ENCODE measurements at places on chromosomes 16 and 17.

DNA sequence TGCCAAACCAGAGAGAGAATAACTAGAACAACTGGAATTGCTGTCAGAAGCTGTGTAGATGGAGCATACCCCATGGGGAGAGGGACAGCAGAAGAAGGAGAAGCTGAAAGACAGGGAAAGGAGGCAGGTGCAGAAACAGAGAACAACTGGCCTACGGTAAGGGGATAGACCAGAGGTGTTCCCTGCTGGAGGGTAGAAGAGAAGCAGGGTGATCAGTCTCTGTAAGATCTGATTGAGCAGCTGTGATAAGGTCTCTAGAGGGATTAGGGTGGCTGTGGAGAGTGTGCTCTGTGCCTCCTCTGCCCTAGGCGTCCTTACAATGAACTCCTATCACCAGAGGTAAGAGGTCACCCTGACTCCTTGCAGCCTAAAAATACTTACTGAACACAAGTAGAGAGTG lies 30.4 kb upstream of the HS3ST3B1 start:
- no peak for DNase-seq

DNA sequence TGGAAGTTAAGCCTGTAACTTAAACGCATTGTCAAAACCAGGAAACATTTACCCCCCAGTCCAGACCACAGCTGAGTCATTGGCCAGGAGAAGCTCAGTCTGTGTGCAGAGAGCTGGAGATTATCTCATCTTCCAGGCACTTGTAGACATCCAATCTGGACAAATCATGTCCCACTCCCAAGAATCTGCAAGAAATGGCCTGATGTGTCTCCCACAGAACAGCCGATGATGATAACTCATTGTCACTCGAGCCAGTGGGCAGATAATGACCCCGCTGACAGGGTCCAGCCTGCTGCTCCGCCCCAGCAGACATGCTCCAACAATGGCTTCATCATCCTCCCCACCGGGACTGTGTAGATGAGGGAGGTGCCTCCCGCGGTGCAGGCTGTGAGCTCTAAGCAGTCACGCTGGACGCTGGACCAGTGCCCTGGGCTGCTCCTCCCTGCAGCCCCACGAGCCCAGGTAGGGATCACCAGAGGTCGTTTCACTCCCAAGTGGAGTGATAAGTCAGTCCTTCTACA lies 322.5 kb downstream of the C16orf95 start:
- DNase-seq: no peak

DNA sequence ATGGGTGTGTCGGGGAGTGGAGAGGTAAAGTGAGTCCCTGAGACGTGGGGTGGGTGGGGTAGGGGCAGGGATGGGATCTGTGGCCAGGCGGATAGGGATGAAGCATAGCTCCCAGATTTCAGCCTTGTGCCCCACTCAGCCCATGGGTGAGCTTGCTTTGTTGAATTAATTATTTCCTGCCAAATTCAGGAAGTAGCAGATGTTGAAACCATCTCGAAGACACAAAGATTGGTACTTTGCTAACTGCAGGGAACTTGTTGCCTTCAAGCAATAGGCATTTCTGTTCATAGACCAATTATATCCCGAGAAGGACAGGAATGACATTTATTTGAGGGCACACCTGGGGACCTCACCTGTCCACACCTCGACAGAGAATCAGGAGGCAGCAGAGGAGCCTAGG lies 11.0 kb upstream of the C16orf74 start:
- DNase-seq: no peak

DNA sequence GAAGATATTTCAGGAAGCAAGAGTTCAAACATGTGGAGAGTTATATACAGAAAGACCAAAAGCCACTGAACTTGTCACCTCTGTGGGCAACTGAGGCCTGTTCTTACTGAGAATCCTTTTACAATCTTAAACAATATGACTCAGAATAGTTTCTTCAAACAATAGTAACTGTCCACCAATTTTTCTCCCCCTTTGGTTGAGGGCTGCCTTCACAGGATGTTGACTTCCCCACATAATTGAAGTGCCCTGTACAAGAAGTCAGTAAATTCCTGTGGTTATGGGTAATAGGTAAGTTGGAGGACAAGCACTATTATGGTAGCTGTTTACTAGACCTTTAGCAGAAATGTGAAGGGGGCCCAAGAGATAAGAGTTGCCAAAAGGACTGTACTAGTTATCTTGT lies 215.8 kb downstream of the CDH8 start:
- no peak for DNase-seq

DNA sequence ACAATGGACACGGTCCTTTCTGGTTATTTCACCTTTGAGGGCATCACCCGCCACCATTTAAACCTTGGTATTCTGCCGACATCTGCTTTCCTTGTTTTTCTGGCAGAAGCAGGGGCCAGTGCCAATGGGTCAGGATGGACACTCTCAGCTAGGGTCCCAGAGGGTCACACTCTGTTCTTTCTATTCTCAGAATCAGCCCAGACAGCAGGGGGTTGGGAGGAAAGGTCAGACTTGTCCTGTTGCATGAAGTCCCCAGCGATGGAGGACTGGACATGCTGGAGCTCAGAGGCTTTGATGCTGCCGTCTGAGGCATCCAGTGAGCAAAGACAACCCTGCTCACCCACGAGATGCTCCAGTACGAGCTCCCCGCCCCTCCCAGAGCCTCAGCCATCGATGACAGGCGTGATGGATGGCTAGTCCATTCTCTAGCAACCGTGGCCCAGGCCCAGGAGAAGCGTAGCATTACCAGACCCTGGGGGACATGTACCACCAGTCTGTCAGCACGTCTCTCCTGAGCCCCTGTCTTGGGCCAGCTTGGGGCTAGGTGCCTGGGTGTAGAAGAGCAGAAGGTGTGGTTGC lies 62.0 kb downstream of the FOXL1 start:
- no peak for DNase-seq

GRCh38 chr16:80997139-80997798 lies 9.4 kb downstream of the CMC2 start:
- DNase-seq: no peak

DNA sequence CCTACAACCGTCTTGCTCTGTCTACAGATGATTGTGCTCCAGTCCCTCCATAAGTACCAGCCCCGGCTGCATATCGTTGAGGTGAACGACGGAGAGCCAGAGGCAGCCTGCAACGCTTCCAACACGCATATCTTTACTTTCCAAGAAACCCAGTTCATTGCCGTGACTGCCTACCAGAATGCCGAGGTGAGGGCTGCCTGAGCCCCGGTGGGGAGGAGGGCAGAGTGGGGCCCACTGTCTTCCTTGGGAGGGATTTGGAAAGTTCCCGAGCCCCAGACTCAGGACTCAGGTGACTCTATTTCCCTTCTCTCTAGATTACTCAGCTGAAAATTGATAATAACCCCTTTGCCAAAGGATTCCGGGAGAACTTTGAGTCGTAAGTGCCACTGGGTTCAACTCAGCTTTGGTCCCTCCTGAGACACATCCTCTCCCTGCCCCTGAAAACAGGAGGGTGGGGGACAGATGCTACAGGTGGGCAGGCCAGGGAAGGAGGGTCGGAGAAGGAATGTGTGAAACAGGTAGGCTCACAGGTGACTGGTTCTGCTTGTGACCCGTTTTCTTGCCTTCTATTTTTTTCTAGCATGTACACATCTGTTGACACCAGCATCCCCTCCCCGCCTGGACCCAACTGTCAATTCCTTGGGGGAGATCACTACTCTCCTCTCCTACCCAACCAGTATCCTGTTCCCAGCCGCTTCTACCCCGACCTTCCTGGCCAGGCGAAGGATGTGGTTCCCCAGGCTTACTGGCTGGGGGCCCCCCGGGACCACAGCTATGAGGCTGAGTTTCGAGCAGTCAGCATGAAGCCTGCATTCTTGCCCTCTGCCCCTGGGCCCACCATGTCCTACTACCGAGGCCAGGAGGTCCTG lies 11.4 kb downstream of the TBX21 start:
- DNase-seq: no peak

GRCh38 chr17:76199469-76199868 lies 40.8 kb downstream of the RNF157 start:
- DNase-seq: peak; percentile 41

DNA sequence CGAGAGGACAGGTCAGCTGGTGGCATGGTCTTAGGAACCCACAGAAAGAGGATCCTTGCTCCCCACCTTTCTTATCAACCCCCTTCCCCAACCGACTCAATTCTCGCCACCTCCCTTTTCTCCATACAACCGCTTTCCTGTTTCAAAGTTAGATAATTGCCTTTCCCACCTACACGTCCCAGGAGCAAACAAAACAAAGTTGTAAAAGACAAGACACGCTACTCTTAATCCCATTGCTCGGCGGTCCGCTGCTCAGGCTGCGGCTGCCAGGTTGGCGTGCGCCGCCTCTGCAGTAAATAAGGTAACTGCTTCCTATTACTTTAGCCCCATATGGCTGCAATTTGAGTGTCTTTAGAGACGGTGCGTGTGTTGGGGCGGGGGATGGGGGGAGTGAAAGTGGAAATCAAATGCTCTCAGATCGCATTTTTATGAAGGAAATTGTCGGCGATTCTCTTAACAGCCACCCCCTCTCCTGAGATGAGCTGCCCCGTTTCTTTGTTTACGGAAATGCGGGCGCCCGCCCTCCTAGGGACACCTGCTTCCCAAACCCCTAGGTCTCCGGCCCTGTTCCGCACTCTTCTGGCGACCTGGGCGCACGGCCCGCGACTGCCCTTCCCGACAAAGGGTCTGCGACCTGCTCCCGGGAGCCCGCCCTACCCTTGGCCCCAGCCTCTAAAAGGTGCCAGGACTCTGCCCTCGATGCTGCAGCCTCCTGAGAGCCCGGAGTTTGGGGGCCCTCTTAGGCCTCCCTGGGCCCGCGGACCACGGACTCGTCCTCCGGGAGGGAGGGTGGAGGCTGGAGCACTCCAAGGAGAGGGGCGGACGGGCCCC lies 3.7 kb upstream of the CBX8 start:
- DNase-seq: no peak

DNA sequence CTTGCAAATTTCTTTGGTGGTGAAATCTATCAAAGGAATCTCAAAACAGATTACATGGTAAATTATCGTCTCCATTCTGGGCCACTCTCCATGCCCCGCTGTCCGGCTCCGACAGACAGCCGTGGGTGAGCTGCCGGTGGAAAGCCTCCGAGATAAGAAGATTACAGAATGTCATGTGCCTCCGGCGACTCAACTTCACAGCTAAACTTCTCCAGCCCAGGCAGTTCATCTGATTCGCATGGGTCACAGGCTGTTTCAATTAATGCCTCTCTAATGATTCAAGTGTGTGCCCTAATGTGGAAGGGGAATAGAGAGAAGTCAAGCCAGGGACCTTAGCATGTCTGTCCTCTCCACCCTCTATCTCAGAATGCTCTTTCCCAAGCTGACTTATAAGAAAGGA lies 520.8 kb upstream of the ZFHX3 start:
- DNase-seq: no peak

DNA sequence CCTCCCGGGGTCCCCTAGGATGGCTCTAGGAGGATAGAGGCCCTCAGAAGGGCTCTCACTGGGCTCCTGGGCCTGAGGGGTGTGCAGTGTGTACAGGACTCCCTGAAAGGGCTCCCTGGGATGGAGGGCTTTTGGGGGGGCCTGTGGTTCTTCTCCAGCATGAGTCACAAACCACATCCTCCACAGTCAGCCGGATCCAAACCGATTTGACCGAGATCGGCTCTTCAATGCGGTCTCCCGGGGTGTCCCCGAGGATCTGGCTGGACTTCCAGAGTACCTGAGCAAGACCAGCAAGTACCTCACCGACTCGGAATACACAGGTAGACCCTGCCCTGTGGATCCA lies 4.5 kb downstream of the TRPV2 start:
- DNase-seq: peak; percentile 48

- DNase-seq: no peak
Observed at GRCh38 chr17:78879635-78880186, 23.3 kb downstream of the CEP295NL start.

DNA sequence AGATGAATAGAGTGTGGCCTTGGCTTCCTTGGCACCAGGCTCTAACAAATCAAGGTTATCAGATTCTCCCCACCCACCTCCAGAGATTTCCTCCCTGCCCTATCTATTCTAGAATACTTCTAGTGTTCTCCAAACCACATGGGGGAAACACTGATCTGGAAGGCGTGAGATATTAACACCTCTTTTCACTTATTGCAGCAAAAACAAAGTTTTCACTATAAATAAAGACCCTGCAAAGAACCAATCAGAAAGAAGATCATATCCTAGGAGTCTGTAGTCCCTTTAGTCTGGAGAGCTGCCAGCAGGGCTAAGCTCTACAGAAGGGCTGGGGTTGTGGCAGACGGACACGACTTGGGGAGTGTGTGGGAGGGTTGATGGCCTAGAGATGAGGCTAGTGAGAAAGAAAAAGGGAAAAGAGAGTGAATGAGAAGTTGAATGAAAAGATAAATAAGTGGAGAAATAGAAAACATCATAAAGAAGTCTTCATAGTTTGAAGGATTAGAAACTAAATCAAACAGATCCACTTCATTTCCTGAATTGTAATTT lies 8.6 kb upstream of the SKAP1 start:
- DNase-seq: no peak

DNA sequence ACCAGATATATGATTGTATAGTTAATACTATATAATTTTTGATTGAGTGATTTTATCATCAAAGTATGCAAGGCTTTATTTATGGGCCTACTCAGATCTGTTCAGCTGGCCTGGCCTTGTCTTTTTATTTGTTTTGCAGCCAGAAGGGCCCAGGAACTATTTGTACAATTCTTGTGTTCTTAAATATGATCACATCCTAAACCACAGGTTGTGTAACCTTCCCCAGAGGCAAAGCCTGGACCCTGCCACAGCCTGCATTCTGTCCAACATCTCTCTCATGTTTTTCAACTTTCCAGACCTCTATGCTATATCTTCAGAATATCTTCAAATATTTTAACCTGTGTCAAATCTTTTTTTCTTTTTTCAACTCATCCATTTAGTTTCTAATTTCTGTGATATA lies 410.4 kb upstream of the MON1B start:
- DNase-seq: no peak

DNA sequence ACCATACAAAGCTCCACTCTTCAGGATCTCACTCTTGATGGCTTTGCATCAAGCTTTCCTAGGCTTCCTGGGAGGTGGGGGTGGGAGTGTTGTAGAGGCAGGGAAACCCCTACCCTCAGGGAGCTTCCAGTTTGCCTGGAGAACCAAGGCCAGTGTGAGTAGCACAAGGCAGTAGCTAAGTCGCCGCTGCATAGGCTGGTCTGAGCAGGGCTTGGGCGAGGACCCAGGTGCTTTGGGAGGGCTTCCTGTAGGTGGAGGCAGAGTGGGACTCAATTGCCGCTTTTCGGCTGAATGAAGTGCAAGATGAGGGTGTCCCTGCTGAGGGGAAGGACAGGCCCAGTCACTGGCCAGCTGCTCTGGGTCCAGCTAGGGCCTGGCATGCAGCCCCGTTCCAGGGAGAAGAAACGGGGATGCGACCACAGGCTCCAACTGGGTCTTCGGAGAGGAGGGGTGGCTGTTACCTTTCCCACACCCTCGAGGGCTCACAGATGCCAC lies 3.9 kb downstream of the CD79B start:
- DNase-seq: no peak

- DNase-seq: no peak
Observed at GRCh38 chr17:56978441-56979090, 635 bp downstream of the SCPEP1 start.

- no peak for DNase-seq
Observed at GRCh38 chr16:17459903-17460521, 10.7 kb downstream of the XYLT1 start.

Measured in activated gamma-delta T cell treated with Interleukin-2 at 50 U/mL for 16 hours (primary cell).